ENCODE measurements at places on chromosomes 5 and 9. TPM values are rescaled to one million over a fixed set of nuclear protein-coding genes. Genes with fewer than 3 reads are reported as not detected.
A peak's percentile ranks its signal among the peaks of the same experiment; 100 is the strongest.

DNA sequence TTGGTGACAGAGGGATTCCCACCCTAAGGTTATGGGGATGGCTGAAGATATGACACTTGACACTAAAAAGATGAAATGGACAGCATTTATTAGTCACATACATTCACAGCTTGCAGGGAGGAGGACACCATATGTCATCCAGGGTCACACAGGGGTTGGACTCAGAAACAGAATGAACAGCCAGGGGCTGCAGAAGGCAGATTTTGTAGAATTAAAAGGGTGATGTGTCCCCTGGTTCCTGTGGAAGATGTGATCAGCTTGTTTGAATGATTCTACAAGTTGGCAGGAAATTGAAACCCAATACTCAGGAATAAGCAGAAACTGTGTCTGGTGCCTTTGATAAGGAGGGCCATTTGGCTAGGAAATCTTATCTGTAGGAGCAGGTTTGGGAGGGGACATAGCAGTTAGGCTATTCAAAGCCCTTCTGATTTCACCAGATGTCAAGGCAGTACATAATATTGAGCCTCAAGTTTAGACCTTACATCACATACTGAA, 102.3 kb upstream of the GRIN3A start:
- no peak for DNase-seq

DNA sequence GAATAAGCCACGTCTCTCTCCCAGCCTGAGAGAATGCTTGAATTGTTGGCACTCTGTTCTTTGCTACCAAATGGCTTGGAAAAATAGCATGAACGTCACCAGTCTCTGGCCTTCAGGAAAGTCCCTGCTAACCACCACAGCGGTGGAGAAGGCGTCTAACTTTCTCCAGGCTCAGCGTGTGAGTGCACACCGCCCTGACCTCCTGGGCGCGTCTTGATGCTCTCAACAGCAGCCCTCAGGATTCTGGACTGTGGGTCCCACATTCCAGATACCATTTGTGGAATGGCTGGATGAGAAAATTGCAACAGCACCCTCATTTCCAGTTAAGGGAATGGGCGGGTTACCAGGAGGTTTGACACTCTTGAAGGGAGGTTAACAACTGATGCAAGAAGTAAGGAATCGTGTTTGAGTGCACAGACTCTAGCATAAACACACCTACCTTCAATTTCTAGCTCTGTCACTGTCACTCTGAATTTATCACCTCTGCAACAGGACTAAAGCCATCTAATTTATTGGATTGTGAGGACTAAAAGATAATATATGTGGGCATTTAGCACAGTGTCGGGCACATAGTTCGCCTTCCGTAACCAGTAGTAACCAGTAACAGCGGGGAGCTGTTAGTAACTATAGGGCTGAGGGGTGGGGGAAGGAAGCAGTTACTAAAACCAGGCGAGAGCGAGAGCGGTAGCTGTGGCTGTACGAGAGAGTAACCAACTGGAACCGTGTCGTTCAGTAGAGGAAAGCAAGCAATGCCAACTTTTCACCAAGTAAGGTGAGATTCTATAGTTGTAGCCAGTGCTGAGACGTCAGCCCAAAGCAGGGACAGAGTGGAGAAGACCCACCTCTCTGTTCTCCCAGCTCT, 807 bp upstream of the PLGRKT start:
- DNase-seq: peak; percentile 56

TMEM174 gene
- not detected for total RNA-seq

HAPLN1 gene
- 1.5 TPM for total RNA-seq

TXNDC8 gene
- not detected for total RNA-seq

- DNase-seq: no peak
These were observed 1.5 kb downstream of the TLN1 start for GRCh38 chr9:35730486-35730854.

PCDHB16 gene
- total RNA-seq: 3.4 TPM

DNA sequence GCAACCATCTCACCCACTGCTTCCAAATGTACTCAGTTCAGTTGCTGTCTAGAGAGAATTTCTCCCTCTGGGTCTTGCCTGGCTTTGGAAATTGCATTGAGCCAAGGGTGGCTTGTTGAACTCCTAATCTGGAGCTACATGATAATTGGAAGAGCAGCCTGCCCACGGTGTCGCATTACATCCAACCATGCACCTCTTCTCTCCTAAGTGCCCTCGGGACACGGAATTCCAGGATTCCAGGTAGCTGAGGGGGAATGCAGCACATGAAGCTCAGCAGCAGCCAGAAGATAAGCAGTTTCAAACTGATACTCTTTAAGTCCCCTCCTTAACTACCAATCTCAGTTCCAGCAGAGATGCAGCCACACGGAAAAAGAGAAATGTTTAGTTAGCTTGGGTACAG, 509.4 kb upstream of the KLF4 start:
- DNase-seq: no peak

ASTN2 gene
- total RNA-seq: 3.5 TPM

DNA sequence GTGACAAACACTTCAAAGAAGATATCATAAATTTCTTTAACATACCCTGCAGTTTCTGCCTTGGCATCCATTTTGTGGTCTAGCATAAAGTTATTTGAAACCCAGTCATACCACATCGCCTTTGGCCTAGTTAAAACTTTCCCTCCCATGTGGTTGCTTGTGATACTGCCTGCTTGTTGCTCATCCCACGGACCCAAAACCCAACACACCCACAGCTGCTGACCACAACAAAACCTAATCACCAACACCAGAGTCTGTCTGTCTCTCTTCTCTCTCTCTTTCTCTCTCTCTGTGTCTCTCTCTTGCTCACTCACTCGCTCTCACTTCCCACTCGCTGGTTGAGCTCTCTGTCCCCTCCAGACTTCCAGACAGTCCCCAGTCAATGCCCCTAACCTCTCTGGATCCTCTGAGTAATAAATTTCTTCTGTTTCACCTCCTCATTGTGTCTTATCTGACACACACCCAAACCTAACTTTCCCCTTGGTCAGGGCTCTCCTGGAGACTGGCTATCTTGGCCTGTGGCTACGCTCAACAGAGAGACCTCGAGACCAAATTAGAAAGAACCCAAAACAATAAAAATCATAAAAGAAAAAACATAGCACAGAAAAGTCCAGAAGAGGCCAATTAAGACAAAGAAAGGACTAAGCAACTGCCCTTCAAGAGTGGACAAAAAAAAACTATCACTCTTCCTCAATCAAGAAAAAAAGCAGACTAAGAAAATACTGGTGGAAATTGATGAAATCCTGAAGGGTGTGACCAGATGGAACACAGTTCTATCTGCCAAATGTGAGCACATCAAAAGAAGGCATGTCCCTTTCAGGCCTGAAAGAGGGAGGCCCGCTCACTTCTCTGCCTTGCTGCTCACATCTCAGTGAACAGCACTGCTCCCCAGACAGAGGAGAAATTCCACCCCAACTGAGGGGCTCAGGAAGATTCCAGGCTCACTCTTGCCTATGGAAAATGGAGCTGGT, 41.5 kb downstream of the TTLL11 start:
- DNase-seq: no peak

DOCK8 gene
- total RNA-seq: 15.7 TPM

DNA sequence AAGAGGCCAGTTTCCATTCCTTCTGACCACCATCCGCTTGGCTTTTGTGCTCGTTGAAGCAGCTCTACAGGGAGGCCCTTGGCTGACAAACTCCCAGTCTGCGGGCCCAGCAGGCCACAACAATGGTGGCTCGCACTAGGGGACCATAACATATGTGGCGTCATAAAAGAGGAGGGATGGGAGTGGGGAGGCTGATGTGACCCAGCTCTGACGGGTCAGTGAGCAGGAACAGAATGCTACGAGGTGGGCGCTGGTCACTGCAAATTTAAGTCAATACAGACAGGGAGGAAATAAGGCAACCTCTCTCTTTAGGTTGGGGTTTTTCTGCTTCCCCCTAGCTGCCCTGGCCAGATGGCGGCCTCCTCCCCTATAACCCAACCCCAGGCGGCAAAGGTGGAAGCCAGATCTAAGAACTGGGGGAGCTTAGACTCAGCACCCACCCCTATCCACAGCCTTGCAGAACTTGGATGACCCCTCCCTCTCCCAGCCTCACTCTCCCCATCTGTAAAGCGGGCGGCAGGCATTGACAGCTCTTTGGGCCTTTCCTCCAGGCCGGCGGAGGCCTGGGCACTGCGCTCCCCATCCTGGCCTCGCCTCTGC, 778 bp downstream of the FRRS1L start:
- no peak for DNase-seq

DNA sequence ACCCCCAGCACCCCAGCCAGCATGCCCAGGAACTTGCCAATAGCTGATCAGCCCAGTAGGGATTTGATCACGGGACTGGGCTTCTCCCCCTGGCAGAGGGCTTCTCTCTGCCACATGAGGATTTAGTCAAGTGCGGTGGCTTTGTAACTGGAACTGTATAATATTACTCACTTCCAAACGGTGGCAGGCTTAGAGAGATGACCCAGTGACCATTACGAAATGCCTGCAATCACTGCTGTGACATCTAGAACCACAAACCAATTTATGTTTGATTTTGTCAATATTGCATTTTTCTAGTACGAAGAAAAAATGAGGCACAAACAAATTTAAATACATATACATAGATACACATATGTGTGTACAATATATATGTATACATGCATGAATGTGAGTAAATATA, 192.1 kb downstream of the ERCC6L2 start:
- DNase-seq: no peak
